ENCODE measurements at places on chromosomes 13 and 19.

DNA sequence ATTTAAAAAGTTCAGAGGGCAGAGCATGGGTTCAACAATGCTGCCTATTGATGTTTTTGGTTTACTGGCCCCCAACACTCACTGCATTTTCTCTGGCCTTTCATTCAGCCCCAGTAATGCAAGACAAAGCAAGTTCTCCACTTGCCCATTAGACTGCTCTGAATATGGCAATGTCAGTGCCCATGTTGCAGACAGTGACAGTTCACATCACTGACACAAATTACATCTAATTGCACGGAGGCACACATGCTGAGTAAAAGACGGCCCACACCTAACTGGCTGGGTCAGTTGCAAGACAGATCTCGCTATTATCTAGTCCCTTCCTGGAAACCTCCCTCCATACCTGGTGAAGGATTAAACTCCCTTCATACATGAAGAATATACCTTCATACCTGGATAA, 54.0 kb downstream of the ENOX1 start:
- no peak for DNase-seq

DNA sequence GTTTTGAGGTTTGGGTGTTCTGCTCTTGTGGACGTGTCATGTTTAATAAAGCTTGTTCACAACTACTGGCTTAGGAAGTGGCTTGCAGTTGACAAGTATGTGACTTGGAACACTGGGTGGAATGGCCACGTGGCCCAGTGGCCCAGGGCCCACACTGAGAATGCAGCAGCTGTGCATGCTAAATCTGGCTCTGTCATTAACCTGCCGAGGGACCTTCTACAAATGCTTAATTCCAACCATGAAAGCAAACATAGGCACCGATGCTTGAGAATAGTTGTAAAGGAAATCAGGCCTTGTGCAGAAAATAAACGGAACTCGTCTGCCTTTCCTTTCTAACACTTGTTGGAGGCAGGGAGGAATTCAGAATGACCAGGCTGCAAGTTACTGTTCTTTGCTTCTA, 11.6 kb upstream of the CLDN10 start:
- DNase-seq = no peak

- DNase-seq = no peak
These were observed 270.3 kb downstream of the MZT1 start for GRCh38 chr13:72457151-72457550.

GRCh38 chr13:70985371-70985770, 877.1 kb upstream of the KLHL1 start:
- DNase-seq = no peak

GRCh38 chr13:72696579-72696978, 30.9 kb downstream of the MZT1 start:
- no peak for DNase-seq

- peak; percentile 79 for DNase-seq
These were observed 11.6 kb upstream of the ASF1B start for GRCh38 chr19:14147797-14148605.

- no peak for DNase-seq
These were observed 22.6 kb downstream of the SAE1 start for GRCh38 chr19:47153266-47153665.

GRCh38 chr13:40506592-40507446, 159.6 kb downstream of the FOXO1 start:
- no peak for DNase-seq

DNA sequence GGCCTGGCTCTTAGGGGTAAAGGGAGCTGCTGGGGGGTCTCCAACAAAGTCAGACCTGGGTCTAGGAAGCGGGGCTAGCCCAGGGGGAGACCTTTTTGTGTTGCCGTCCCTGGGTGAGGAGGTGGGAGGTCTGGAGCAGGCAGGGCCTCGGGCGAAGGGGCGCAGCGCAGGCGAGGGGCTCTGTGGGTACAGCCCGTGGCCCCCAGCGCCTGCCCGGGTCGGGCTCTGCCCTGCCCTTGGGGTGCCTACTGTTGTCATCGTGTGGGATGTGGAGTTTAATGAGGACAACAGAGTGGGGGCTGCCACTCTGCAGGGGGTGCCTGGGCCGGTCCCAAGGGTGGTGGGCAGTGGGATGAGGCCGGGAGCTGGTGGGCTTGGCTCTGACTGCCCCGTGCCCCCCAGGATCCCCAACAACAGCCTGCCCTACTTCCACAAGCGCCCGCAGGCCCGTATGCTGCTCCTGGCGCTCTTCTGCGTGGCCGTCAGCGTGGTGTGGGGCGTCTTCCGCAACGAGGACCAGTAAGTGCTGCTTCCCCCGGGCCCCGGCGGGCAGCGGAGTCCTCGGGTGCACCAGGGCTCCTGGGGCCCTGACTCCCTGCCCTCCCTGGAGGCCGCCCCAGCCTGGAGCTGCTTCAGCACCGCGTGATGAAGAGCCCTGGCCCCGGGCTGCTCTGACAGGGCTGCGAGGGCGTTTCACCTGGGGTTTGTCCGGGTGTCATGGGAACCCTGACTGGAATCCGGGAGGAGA, 12.2 kb downstream of the SPPL2B start:
- DNase-seq = no peak

DNA sequence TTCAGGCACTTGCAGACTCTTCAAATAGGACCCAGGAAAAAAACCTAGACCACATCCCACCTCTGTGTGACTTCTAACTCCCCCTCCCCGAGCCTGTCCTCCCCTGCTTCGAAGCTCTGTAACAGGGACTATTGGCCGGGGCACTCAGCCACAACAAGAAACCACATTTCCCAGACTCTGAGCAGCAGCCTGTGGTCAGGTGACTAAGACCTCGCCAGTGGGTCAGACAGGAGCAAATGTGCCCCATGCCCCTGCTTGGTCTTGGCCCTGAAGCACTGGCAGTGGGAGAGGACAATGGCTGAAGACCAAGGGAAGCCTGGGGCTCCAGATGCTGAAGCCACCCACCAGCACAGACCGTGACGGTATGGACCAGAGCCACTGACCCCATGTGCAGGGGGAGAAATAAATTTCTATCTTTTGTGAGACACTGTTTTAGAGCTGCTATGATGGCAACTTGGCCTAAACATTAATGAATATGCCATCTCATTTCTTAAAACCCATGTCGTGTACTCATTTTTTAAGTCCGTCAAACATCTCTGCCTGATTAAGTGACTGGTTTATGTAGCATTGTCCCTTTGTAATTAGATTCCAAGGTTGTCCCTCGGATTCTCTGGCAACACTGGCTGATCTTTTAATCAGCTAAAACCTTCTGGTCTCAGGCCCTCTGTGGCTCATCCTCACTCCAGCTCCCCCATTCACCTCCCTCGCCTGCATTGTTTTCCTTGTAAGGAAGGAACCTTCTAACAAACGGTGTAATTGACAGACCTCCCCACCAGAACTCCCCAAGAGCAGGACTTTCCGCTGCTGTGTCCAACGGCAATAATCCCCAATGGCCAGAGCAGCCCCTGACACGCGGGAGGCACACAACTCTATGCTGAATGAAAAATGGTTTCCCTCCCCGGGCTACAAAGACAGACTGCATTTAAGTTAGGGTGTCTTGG, 98.4 kb downstream of the STK24 start:
- DNase-seq = peak; percentile 53

DNA sequence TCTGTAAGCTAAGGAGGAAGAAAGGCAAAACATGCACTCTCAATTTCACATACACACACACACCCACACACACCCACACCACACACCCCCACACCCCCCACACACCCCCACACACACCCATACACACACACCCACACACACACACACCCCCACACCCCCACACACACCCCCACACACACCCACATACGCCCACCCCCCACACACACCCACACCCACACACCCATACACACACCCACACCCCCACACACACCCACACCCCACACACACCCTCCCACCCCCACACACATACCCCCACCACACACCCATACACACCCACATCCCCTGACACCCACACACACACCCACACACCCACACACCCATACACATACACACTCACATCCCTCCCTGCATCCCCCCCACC, 276.1 kb downstream of the ABCC4 start:
- no peak for DNase-seq

DNA sequence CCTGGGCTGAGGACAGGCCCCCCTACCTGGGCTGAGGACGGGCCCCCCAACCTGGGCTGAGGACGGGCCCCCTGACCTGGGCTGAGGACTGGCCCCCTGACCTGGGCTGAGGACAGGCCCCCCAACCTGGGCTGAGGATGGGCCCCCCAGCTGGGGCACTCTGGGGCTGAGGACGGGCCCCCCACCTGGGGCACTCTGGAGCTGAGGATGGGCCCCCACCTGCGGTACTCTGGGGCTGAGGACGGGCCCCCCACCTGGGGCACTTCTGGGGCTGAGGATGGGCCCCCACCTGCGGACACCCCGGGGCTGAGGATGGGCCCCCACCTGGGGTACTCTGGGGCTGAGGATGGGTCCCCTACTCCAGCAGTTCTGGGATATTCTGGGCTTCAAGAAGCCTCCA, 65.5 kb downstream of the RASA3 start:
- no peak for DNase-seq

DNA sequence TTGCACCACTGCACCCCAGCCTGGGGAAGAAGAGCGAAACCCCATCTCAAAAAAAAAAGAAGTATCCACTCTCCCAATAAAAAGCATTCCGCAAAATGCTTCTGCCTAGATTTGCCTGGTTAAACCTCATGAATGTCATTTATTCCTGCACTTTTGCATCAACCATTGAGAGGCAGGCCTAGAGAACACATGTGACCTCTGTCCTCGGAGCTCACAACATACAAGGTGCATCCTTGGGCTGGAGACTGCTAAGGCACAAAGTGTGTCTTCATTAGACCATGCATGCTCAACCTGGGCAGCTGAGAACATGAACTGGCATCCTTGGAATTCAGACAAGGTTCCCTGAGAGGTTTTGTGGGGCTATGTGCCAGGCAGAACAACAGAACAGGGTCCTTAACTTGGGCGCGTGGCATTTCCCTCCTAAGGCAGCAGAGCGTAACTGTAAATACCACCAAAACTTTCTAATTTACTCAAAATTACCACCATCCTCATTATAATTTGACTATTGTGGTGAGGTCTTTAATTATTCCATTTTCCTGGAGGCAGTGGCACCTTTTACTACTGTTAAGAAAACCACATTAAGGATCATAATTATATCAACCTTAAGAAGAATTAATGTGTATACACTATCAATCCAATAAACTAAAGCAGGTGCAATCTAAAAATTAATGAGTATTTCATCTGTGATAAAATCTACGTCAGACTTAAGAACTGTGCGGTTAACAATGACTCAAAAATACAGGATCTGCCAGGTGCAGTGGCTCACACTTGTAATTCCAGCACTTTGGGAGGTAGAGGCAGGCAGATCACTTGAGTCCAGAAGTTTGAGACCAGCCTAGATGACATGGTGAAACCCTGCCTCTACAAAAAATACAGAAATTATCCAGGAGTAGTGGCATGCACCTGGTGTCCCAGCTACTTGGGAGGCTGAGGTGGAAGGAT, 13.8 kb downstream of the RCBTB1 start:
- DNase-seq = no peak

DNA sequence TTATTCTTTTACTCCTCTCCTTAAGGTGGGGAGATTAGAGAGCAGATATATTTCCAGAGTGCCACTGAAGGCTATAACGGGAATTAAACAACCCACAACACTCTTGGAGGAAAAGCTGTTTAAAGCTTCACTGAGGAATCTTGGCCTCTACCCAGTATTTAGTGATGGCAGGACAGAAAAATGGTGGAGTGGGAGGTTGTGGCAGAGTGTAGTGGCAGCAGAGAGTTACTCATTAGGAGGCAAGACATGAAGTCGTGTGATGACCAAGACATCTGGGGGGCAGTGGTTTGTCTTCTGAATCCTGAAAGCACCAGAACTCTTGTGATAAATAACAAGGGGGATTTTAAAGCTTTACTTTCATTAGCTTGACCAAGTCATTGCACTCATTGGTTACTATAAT, 563.5 kb upstream of the SLITRK5 start:
- DNase-seq = no peak

DNA sequence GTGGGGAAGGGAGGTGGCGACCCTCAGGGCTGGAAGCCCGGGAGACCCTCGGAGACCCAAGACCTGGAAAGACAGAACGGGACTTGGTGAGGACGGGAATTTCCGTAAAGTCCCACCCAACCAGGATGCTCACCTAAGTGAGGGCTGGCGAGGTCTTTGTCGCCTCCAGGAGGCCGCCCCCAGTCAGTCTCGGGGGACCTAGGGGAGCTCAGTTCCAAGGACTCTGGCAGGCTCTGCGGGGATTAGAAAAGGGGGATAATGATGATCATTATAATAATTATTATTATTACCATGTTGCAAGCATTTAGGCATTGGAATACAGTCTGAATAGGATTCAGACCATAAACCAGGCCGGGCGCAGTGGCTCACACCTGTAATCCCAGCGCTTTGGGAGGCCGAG, 9.1 kb upstream of the HSD17B14 start:
- DNase-seq = no peak

DNA sequence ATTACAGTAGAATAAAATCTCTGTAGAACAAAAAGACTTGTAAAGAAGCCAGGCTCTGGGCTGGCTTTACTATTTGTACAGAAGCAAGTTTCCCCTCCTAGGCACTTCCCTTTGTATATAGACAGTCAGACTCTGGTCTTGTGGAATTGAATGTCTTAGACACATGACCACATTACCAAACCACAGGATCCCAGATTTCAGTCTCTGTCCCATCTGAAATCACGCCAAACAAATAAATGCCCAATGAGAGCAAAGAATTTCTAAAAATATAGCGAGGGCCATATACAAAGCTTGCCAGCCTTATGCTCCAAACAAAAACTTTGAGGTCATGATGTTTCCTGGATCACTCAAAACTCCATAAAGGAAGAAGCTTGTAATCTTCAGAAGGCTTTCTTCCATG, 23.9 kb downstream of the CCDC70 start:
- DNase-seq = no peak

- no peak for DNase-seq
These were observed 52.7 kb downstream of the KCNC3 start for GRCh38 chr19:50276370-50277063.

Measured in ELF-1 (cell line).